ENCODE measurements at places on chromosomes 4 and X. TPM values are rescaled to one million over a fixed set of nuclear protein-coding genes. Genes with fewer than 3 reads are reported as not detected.

The NAA15 gene
- total RNA-seq = 38.4 TPM

The RHOH gene
- total RNA-seq = not detected

The CFAP99 gene
- total RNA-seq = not detected

The PLAC8 gene
- total RNA-seq = 4.7 TPM

The F8A2 gene
- total RNA-seq = not detected

The H2BW2 gene
- total RNA-seq = not detected

The SULT1B1 gene
- 0.05 TPM for total RNA-seq

The OCRL gene
- total RNA-seq = 13.8 TPM
